ENCODE measurements at places on chromosomes 5 and 9.

- no peak for DNase-seq
Observed at GRCh38 chr5:43416803-43417394, 4.7 kb upstream of the CCL28 start.

- DNase-seq, result no peak
Observed at GRCh38 chr5:125633523-125633922, 789.7 kb upstream of the GRAMD2B start.

DNA sequence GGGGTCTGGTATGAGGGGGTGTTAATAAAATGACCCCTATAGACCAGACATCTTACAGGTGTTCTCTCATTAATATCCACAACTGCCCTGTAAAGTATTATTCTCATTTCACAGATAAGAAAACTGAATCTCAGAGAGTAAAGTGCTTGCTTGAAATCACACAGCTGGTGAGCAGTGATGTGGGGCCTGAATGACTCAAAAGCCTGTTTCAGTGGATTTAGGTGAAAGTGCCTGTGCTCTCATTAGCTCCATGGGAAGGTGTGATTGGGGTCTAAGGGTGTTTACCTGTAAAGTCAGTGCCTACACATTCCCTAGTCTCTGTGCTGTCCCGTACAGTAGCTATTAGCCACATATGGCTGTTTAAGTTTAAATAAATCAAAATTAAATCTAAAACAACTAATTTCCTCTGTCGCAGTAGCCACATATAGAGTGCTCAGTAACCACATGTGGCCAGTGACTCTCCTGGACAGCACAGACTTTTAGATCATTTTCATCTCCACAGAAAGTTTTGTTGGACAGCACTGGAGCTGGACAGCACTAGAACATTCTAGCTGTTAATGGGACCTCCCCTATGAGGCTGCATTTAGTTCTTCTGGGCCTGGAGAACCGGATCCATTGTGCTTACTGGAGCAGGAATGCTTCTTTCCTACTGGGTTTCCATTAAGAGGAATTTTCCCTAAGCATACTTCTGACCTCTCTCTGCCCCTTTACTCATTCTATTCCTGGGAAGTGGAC, 52.5 kb upstream of the SEMA6A start:
- no peak for DNase-seq

- DNase-seq, result no peak
Observed at GRCh38 chr5:175902026-175902425, 30.6 kb downstream of the CPLX2 start.

DNA sequence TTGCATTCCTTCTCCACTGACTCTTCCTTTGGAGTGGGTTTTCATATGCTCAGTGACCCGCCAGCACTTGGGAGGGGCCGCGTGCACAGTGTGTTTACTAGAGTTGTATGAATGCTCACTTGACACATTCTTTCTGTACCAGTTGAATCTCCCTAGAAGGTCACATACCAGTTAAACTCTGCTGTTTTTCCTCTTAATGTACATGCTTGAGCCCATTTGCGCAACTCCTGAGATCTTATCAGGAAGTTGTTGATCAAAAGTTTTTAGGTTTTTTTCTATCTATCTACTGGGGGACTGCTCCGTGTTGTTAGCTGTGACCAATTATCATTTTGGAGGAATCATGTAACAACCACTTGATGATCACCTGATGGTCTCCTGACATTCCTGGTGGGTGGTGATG, 392.7 kb downstream of the CDH9 start:
- no peak for DNase-seq

DNA sequence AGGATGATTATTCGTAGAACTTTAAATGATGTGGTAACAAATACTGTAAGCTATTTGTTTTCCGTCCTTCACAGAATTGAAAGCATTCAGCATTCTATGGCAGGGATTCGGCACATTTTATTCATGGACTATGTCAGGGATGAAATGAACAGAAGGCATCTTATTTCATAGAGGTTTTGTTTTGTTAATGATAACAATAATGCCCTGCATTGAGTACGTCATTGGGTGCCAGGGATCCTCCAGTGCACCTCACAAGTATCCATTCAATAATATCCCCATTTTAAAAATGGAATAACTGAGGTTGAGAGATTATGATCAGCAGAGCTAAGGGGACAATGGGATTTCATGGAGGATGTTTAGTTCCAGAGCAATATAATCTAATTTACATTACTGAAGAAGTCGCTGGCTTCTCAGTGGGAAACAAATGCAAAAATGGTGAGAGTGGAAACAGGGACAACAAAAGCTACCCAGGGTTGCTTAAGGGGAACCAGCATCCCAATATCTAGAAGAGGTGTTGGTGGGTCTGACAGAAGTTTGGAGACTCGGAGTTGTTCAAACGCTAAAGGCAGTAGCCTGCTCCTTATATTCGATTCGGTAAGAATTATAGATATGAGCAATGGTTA, 985.7 kb upstream of the WWC1 start:
- DNase-seq, result no peak

- no peak for DNase-seq
Observed at GRCh38 chr5:124461941-124462340, 284.5 kb downstream of the ZNF608 start.

DNA sequence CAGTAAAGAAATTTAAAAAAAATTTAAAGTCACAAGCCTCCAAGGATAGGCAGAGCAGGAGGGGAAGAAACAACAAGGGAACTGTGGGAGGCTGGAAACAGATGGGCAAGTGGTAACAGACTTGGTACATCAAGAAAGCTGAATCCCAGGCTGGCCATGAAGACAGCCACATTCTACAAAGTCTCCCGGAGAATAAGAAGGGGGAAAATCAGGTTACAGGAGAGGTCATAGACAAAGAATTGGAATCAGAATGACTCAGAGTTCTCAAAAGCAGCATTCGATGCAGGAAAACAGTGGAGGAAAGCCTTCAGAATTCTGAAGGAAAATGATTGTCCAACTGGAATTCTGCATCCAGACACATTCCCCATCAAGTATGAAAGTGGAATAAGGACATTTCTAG, 129.7 kb downstream of the ADAMTS2 start:
- DNase-seq, result no peak

GRCh38 chr5:22887566-22887965, 34.4 kb upstream of the CDH12 start:
- no peak for DNase-seq

- no peak for DNase-seq
Observed at GRCh38 chr9:18343784-18344183, 130.2 kb upstream of the ADAMTSL1 start.

DNA sequence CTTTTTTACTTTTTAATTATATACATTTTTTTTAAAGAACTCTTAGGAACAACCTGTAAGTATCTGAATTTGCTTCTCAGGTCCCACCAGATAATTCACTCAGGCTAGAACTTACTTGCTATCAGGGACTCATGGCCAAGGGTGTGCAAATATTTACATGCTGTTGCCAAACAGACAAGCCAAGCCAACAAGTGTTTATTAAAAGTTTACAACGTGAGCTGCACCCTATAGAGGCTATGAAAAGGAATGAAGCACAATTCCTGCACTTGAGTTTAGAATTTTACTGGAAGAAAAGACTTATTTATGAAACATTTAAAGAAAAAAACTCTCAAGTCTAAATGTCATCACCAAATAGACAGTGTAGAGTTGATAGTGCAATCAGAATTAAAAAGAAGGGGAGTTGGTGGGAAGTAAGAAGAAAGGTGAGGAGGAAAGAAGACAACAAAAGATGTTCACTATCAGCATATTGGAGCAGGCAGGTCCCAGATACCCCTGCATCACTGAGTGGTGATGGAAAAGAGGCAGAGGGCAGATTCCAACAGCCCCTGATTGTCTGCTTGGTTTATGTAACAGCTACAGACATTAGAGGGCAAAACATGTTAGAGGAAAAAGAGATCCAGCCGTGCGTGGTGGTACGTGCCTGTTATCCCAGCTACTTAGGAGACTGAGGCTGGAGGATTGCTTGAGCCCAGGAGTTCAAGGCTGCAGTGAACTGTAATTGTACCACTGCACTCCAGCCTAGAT, 32.8 kb downstream of the SH3RF2 start:
- DNase-seq, result no peak

GRCh38 chr5:141095263-141095641, 837 bp downstream of the PCDHB2 start:
- no peak for DNase-seq

- no peak for DNase-seq
Observed at GRCh38 chr5:59837071-59837470, 56.5 kb downstream of the PDE4D start.

- no peak for DNase-seq
Observed at GRCh38 chr5:132827943-132828673, 2.3 kb downstream of the SHROOM1 start.

DNA sequence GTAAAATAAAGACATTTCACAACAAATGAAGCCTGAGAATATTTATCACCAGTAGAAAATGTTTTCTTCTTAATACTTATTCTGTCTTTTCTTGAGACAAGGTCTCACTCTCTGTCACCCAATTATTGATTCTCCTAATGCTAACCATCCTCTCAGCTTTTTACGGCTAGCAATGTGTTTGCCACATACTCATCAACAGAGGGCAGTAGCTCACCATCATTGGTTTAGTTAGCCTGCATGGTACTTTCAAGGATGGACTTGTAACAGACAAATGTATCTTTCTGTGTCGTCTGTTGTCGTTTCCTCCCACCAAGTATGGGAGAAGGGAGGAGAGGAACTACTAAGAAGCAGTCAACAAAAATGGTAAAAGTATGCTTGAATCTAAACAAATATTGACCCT, 5.9 kb upstream of the ACO1 start:
- DNase-seq, result peak; percentile 54

GRCh38 chr5:36438765-36439561, 137.3 kb upstream of the RANBP3L start:
- DNase-seq, result no peak

GRCh38 chr5:150189728-150190502, at the start of gene SLC6A7:
SLC6A7 (plus strand) TSS chr5:150190062; CDS start chr5:150190328, 266 bp downstream.
- no peak for DNase-seq

DNA sequence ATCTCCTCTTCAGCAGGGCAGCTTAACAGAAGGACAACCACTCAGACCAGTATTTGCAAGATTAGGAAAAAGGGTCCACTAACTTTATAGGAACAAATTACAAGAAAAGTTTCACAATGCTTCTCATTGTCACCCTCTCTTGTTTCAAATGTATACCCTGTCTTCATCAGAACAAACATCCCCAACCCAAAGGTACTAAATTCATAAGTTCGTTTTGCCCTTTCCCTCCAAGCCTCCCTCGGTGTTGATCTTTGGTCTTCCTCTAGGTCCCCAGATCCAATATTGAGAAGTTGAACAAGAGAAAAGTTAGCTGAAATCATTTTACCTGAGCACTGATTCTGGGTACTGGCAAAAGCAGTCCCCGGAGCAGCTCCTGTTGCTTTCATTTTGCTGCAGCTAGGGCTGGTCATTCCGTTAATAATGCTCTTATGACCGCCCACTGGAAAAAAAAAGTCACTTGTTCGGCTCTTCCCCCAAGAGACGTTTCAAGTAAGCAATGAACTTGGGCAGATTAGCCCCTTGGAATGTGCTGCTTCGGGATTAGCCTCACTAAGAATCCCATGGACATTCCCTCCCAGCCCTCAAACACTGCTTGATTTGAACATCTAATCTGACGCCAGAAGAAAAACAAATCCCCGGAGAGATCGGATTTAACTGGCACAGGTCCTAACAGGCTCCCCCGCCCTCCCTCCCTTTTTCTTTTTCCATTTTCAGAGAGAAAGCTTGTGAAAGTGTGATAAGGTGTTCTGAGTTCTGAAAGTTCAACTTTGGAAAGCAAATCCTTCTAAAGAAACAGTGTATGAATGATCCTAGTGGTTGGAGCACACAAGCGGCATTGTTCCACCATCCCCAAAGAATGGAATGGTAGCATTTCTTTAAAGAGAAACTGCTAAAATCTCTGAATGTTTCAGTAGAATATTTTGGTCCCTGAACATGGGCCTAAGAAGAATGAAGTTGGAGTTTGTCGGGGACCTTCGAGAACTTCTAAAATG, 252.5 kb downstream of the TRPM3 start:
- no peak for DNase-seq

DNA sequence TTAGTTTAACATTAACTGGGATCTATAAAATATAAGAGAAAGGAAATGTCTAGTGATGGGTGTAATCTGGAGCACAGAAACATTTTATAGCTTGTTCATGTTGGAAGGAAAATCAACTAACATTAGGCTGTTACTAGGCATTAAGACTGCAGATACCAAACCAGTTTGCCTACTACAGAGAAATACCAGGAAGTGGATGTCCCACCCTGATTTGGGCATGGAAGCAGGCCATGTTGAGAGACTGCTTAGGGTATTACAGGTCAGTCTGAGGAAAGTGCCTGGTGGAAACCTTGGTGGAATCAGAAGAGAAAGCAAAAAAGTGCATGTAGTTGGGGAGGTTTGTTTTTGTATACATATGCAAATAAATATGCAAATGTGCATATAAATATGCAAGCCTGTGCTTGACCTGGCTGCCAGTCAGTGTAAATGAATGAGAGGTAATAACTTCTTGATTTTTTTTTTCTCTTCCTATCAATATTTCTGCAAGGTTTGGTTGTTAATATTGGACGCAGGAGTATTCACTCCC, 9.6 kb upstream of the CCDC112 start:
- DNase-seq, result no peak

- no peak for DNase-seq
Observed at GRCh38 chr9:78609450-78609849, 312.5 kb downstream of the PSAT1 start.

- DNase-seq, result no peak
Observed at GRCh38 chr5:38515646-38516045, 40.8 kb downstream of the LIFR start.

DNA sequence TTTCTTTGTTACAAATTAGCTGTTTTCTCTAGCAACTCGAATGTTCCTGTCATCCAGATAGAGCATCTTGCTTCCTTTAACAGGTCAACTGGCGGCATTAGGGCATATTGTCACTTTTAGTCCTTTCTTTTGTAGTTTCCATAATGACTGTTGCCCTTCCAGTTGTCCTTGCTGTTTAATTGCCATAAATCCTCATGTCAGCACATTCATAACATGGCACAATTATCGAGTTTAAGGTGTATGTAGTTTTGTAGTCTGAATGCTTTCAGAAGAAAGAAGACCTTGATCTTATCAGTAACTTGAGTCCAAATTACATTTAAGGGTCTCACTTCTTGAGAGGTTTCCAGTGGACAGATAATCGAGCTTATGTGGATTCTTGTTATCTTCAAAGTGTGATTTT, 161.7 kb upstream of the CDH12 start:
- DNase-seq, result no peak

DNA sequence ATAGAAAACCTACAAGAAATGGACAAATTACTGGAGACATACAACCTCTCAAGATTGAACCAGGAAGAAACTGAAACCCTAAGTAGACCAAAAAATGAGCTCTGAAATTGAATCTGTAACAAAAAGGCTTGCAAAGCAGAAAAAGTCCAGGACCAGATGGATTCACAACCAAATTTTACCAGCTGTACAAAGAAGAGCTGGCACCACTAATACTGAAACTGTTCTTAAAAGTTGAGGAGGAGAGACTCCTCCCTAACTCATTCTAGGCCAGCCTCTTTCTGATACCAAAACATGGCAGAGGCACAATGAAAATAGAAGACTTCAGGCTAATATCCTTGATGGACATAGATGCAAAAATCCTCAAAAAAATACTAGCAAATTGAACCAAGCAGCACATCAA, 542.3 kb downstream of the CYLC2 start:
- DNase-seq, result no peak

- DNase-seq, result no peak
Observed at GRCh38 chr5:126872561-126873354, 95.8 kb downstream of the LMNB1 start.

GRCh38 chr9:91732187-91733005, 217.6 kb downstream of the ROR2 start:
- no peak for DNase-seq

- DNase-seq, result no peak
Observed at GRCh38 chr9:119844431-119844830, 475.2 kb upstream of the BRINP1 start.

- no peak for DNase-seq
Observed at GRCh38 chr9:121633736-121634135, 17.7 kb upstream of the DAB2IP start.

GRCh38 chr9:87370049-87370685, 127.5 kb upstream of the DAPK1 start:
- no peak for DNase-seq
